Epithelial cell of proximal tubule (primary cell): ENCODE measurements at places on chromosomes 6 and 20. TPM values are rescaled to one million over a fixed set of nuclear protein-coding genes. Genes with fewer than 3 reads are reported as not detected.

The C4A gene
- 1.0 and 1.6 TPM in 2 replicates for total RNA-seq

The MUC22 gene
- 0.06 TPM in 1 of 2 replicates, not detected in the other for total RNA-seq

The CRIP3 gene
- total RNA-seq = not detected in 2 replicates

The ERVFRD-1 gene
- total RNA-seq = not detected in 2 replicates

The SAMD3 gene
- not detected in 2 replicates for total RNA-seq

The BPIFB2 gene
- not detected in 2 replicates for total RNA-seq

The LZTS3 gene
- total RNA-seq = 3.1 and 15.8 TPM in 2 replicates

The FAM184A gene
- 1.2 and 1.9 TPM in 2 replicates for total RNA-seq

The SLC44A4 gene
- total RNA-seq = 12.4 and 24.0 TPM in 2 replicates

The AGER gene
- 0.80 and 1.4 TPM in 2 replicates for total RNA-seq

The WFDC10B gene
- total RNA-seq = not detected in 2 replicates

The EYA4 gene
- total RNA-seq = 0.07 TPM in 1 of 2 replicates, not detected in the other

The ULBP3 gene
- total RNA-seq = 8.2 and 16.6 TPM in 2 replicates

The KIF6 gene
- total RNA-seq = 0.22 and 0.69 TPM in 2 replicates

The ARFGEF3 gene
- 7.8 and 9.5 TPM in 2 replicates for total RNA-seq

The C20orf204 gene
- under 0.01 TPM in 1 of 2 replicates, not detected in the other for total RNA-seq

The PAK5 gene
- total RNA-seq = not detected in 2 replicates

The CBFA2T2 gene
- 3.3 and 8.4 TPM in 2 replicates for total RNA-seq

The CCN2 gene
- 36.0 and 40.1 TPM in 2 replicates for total RNA-seq

The PACSIN1 gene
- 0.07 and 1.9 TPM in 2 replicates for total RNA-seq

The MCHR2 gene
- not detected in 2 replicates for total RNA-seq

The TBCC gene
- total RNA-seq = 25.4 and 49.0 TPM in 2 replicates

The LBP gene
- not detected in 2 replicates for total RNA-seq

The PRRT1 gene
- not detected in 2 replicates for total RNA-seq

The ADGRF4 gene
- 1.5 and 3.4 TPM in 2 replicates for total RNA-seq

The C6orf15 gene
- total RNA-seq = 0.29 and 0.43 TPM in 2 replicates

The TCP1 gene
- 237 and 390 TPM in 2 replicates for total RNA-seq

The DEFB124 gene
- total RNA-seq = not detected in 2 replicates

The CRISP3 gene
- total RNA-seq = not detected in 2 replicates

The NKAIN4 gene
- total RNA-seq = 1.4 and 4.0 TPM in 2 replicates

The BPI gene
- not detected in 2 replicates for total RNA-seq

The RHAG gene
- total RNA-seq = not detected in 2 replicates

The GJA10 gene
- total RNA-seq = not detected in 2 replicates

The PKIB gene
- total RNA-seq = 23.2 and 48.5 TPM in 2 replicates

The EEF1A2 gene
- 1.2 and 20.0 TPM in 2 replicates for total RNA-seq

The MOXD1 gene
- total RNA-seq = 28.5 and 47.9 TPM in 2 replicates

The LY6G6D gene
- not detected in 2 replicates for total RNA-seq

The COL21A1 gene
- total RNA-seq = not detected in 2 replicates

The SLC26A8 gene
- 1.4 TPM in 1 of 2 replicates, not detected in the other for total RNA-seq

The FAM83B gene
- 18.1 and 19.8 TPM in 2 replicates for total RNA-seq

The RAET1G gene
- total RNA-seq = 0.43 TPM in 1 of 2 replicates, not detected in the other

The SPATA25 gene
- 0.87 TPM in 1 of 2 replicates, not detected in the other for total RNA-seq

The OPN5 gene
- not detected in 2 replicates for total RNA-seq
